ENCODE measurements at places on chromosomes 3 and 15. TPM values are rescaled to one million over a fixed set of nuclear protein-coding genes. Genes with fewer than 3 reads are reported as not detected.

Gene CCDC32
- 36.2 TPM for total RNA-seq

Gene WDR49
- total RNA-seq: 0.32 TPM

Gene FANCD2OS
- not detected for total RNA-seq

Gene ZNF662
- 0.76 TPM for total RNA-seq

Gene IFT80
- 30.2 TPM for total RNA-seq

Gene ARGFX
- not detected for total RNA-seq

Gene TMEM207
- total RNA-seq: not detected

Gene LARP6
- 14.4 TPM for total RNA-seq

Gene ADIPOQ
- total RNA-seq: not detected

Gene EOGT
- total RNA-seq: 126 TPM

Gene OR5K1
- not detected for total RNA-seq

Gene EAF2
- 1.6 TPM for total RNA-seq

Gene LDHAL6B
- not detected for total RNA-seq

Gene SNRPN
- 221 TPM for total RNA-seq

Gene SCAMP5
- total RNA-seq: 9.4 TPM

Gene TMF1
- total RNA-seq: 31.2 TPM

Gene ENTPD3
- total RNA-seq: not detected

Data from epithelial cell of umbilical artery (primary cell).